ENCODE measurements at places on chromosomes 16 and 17.

GRCh38 chr17:78278139-78278741 lies 46.8 kb downstream of the TMEM235 start:
- no peak for DNase-seq

GRCh38 chr16:26598998-26599784 lies 467.5 kb upstream of the C16orf82 start:
- DNase-seq, result no peak

- no peak for DNase-seq
Measured at GRCh38 chr16:89612415-89613166, 851 bp upstream of the DPEP1 start.

GRCh38 chr17:62797959-62798358 lies 10.2 kb downstream of the MARCHF10 start:
- DNase-seq, result no peak

DNA sequence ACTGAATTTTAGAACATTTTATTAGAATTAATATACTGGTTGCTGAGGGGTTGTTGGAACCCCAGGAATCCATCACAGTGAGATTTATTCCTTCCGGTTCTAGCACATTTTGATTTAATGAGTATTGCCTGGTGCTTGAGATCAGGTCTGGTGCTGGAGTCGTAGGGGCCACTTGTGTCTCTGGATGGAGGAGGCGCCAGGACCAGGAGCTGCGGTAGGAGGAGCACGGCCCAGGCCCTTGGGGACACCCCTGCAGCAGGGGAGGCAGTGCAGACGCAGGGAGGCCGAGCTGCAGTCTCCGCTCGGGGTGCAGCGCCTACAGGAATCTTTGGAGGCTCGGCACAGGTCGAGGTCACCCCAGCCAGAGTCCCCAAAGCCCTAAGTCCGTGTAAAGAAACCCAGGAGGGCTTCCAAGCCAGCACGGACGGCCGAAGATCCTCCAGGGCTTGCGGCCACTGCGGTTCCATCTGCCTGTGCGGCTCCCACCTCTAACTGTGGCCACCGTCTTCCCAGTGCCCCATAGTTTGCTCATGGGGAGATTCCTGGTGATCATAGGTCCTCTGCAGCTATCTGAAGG lies 66.2 kb upstream of the CREBBP start:
- DNase-seq, result no peak

GRCh38 chr16:2858245-2859025 lies 465 bp upstream of the PRSS22 start:
- DNase-seq, result no peak

GRCh38 chr17:80797741-80798594 lies 193.7 kb upstream of the CHMP6 start:
- no peak for DNase-seq

DNA sequence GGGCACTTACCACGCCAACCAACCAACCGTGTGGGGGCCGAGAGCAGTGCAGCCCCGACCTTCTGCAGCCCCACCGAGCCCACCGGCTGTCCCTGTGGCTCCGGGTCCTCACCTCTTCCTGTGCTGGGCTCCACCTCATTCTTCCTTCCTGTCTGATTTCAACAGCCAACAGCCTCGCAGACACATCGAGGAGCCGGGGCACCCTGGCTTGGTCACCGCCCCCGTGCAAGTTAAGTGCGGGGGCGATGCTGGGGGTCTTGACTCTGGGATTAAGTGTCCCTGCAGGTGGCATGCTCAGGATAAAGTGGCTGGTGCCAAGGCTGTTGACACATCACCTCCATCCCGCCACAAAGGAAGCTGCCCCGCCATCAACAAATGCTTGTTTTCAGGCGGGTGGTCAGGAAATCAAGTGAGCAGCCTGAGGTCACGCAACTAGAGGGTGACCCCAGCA lies at the start of gene NLRC3:
TSS of gene NLRC3 (minus strand) at position 102 of the 451 bp plus-strand sequence. CDS start 12,367 bp downstream, outside the sequence.
- DNase-seq, result peak; percentile 14

GRCh38 chr17:77409282-77410161 lies 268.8 kb downstream of the SEC14L1 start:
- peak; percentile 24 for DNase-seq

GRCh38 chr16:15482068-15482747 lies 47.8 kb downstream of the BMERB1 start:
- DNase-seq, result peak; percentile 36

DNA sequence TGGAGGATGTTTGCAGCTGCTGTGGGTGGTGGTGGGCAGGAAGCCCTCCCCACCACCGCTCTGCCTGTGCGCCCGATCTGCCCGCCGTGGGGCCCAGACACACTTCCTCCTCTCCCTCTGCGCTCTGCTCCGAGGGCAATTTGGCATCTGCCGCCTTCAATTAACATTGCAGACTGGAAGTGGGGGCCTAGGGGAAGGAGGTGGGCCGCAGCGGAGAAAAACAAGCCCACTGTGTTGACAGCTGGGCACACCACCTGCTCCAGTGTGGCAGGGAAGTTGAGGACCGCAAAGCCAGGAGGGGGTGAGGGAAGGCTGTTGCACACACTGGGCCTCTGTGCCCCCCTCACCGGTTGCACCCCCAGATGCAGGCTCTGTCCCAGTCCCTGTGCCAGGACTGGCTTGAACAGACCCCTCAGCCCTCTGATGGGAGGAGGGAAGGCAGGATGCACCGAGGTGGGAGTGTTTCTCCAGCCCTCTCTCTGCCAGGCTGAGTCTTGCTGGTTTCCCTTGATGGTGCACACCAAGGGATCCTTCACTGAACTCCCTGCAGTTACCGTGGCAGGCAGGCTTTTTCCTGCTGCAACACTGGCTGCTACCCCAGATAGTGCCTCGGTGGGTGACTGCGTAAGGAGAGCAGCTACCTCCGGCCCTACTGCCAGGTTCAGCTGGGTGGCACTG lies 72.8 kb upstream of the MED9 start:
- DNase-seq, result peak; percentile 30

GRCh38 chr17:52106638-52107261 lies 51.8 kb downstream of the CA10 start:
- no peak for DNase-seq

DNA sequence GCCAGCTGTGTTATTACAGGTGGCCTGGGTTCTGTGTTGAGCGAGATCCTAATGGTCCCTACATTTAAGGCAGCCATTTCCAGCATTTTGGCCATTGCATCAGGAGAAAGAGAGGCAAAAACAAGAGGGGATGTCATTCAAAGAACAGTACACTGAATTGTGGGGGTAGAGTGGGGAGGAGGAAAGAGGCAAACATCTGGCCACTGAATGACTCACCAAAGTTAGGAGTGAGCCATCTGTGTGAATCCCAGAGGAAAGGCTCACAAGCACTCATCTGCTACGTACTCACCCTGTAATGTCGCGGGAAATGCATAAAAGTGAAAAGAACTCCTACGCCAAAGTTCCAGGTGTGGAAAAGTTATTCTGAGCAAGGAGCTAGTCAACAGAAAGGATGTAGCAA lies 16.7 kb downstream of the KRABD2 start:
- no peak for DNase-seq

DNA sequence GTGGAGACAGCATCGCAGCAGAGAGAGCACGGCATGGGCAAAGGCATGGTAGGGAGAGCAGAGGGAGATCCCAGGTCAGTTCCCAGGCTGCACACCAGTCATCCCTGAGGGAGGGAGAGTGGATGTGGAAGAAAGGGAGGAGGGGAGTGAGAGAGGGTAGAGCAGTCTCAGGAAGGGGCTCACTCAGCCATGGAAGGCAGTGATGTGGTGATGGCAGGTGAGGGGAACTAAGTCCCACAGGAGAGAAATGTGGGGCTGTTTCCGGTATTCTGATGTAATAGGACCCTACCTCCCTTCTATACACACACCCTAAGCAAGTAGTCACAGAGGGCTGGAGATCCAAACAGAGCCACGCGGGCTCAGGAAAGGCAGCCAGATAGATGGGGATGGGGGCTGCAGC lies 500.3 kb upstream of the CDH11 start:
- no peak for DNase-seq

DNA sequence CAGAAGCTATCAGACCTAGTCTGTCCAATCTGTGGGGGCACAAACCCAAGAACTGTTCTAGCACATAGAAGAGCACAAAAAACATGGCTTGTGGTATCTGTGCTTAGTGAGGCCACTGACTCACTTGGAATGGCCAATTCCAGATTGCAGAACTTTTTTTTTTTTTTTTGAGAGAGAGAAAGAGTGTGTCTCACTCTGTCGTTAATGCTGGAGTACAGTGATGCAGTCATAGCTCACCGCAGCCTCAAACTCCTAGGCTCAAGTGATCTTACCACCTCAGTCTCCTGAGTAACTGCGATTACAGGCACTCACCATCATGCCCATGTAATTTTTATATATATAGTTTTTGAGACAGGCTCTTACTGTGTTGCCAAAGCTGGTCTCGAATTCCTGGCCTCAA lies 77.2 kb upstream of the CLEC3A start:
- DNase-seq, result no peak

GRCh38 chr17:751269-752001 lies 629 bp downstream of the GEMIN4 start:
- peak; percentile 54 for DNase-seq

DNA sequence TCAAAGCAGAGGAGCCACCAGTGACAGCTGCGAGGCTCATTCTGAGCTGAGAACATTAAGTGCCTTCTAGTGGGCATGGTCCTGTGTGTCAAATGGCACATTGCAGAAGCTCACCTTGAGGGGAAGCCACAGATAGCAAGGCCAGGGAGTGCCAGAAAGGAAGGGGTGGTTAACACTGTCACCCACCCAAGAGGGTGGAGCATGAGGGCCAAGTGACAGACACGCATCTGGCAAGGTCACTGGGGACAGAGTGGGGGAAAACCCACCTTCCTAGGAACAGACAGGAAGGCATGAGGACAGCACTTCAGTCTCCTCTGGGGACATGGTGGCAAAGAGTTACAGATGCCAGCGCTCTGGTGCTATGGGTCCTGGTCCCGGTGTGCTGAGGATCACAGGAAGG lies 22.1 kb downstream of the NUBP1 start:
- DNase-seq, result no peak

DNA sequence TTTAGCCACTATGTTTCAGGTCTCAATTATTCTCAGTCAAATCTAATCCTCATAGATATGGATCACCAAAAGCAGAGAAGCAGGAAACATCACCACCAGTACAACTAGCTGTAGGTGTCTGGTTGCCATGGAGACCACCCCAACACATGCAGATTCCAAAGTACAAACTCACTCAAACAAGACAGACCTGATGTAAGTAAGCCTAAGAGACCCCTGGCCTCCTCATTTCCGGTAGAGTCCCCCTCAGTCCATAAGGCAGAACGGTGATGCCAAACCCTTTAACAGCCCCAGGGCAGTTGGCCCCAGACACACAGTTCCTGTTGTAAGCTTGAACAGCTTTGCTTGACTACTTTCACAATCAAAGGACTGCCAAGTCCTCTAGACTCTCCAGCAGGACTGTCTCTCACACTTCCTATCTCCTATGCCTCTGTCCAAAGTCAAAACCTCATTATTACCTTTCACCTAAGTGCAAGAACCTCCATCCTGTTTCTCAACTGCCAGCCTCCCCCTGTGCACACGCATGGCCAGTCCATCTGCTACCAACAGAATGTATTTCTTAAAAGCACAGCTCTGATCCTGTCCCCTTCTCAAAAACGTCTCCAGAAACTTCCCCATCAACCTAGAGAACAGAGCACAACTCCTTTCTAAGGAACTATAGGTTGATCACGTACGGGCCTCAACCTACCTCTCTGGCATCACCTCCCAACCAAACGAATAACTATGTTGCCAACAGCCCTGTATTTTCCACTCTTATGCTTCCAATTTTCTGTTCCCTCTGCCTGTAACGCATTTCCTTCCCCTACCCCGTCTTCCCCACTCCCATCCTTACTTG lies 23.9 kb downstream of the SLC39A11 start:
- no peak for DNase-seq

DNA sequence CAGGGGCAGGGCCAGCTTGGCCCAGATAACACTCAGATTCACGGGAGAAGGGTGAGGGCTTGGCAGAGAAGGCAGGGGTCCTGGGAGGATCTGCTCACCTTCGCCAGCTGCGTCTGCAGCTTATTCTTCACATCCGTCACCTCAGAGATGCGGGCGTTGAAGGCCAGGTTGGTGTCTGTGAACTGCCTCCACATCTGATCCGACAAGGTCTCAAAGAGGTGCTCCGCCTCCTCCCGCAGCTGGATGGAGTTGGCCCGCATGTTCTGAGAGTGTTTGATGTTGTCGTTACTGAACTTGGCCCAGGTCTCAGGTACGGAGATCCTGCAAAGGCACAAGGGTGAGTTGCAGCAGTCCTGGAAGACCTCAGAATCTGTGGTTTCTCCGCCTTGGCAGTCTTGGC lies 18.9 kb downstream of the TEKT5 start:
- no peak for DNase-seq

GRCh38 chr17:80725517-80725916 lies 180.9 kb downstream of the RPTOR start:
- no peak for DNase-seq

GRCh38 chr17:38704606-38705522 lies at the start of gene MLLT6:
TSS of gene MLLT6 (plus strand) at chr17:38705273. CDS start at chr17:38705633, 360 bp downstream.
- DNase-seq, result peak; percentile 83

- DNase-seq, result no peak
Measured at GRCh38 chr17:16999931-17000625, 28.2 kb upstream of the TNFRSF13B start.

Data from stimulated activated naive CD4-positive, alpha-beta T cell treated with Interleukin-2 at 50 U/mL for 16 hours (primary cell).